Right kidney (tissue), 9 donors: ENCODE measurements at places on chromosomes 4 and X.
A peak's percentile ranks its signal among the peaks of the same experiment; 100 is the strongest.

DNA sequence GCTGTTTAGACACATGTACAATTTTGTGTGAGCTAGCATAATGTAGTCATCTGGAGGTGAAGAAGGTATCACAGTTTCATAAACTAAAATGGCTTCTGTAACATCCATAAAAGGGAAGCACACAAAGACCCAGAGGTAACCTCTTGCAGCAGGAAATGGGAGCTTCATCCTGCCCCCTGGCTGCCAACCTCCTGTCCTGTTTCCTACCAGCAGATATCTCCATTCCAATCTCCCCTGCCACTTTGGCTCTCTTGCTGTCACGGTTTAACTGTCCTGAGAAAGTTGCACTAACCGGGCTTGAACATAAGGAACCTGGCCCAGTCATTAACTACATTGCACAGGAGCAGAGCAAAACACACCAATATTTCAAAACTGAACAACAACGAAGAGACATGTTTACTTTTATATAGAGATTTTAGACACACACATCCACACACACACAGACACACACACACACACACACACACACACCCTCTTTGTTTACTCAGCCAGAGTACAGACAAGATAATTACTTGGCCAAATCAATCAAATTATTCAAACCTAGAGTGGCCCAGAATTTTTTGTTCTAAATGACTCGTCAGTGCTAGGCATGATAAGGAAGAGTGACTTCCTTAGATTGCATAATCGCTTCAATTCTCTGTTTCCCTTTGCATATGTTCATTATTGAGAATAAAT, 24.2 kb downstream of the MID2 start:
- no peak for DNase-seq

- peak; percentile 19 for DNase-seq
These were observed 45.7 kb downstream of the PRPS1 start for GRCh38 chrX:107673933-107674479.

GRCh38 chr4:184441461-184442313, 32.7 kb downstream of the IRF2 start:
- no peak for DNase-seq

DNA sequence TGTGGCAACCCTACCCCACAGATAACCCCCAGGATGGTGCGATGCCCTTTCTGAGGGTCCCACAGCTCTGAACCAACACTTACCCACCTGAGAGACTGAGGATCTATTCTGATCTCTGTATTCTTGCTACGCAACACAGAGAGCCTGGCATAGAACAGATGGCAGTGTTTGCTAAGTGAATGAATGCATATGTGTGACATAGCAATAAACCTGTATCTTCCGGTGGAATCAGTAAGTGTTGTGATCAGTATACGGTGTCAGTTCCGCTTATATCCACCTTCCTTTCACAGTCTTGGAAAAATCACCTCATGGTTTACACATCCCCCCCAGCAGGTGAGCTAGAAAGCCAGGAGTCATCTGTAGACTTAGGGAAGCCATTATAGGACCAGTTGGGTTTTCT, 5.9 kb upstream of the HSD17B10 start:
- DNase-seq: no peak

GRCh38 chr4:26719954-26720552, 136.2 kb downstream of the TBC1D19 start:
- DNase-seq: no peak

DNA sequence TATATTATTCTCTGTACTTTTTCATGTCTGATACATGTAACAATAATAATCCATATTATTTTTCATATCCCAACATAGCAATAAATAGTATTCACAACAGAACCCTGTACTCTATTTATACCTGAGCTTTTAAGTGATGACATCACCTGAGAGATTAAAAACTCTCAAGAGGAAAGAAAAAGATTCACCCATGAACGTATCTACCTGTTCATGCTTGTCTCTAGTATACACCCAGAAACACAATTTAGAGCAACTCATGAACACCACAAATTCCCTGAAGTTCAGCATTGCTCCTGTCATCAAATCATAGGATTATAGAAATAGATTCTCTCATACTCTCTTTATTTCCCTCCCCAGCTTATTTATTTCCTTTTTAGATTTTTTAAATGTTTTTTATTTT, 185.9 kb downstream of the GABRB1 start:
- DNase-seq: no peak

- no peak for DNase-seq
These were observed 205.1 kb downstream of the RASL11B start for GRCh38 chr4:53067125-53067802.

GRCh38 chrX:9899640-9900111, 67.5 kb upstream of the CLDN34 start:
- no peak for DNase-seq

DNA sequence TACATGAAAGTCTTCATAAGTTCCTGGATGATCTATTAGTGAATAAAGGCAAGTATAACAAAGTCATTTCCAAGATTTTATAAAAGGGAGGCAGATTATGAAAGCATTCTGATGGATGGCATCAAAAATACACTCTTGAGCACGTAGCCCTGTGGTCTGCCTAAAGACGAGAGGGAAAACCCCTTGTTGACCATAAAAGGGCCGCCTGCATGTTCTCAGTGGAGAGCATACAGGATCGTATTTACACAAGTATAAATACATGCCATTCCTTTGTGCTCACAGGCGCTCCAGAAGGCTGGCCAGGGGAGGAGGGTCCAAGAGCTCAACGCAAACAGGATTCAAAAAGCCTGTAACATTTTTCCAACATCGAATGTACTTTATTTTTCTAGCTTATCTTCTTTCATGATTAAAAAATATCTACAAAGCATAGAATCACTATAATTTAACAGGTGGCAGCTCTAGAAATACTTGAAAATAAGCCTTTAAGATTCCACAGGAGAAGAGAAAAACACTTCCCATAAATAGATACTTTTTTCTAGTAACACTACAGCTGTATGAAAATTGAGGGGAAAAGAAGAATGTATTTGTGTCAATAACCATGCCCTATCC, 29.6 kb downstream of the PDGFC start:
- peak; percentile 52 for DNase-seq

DNA sequence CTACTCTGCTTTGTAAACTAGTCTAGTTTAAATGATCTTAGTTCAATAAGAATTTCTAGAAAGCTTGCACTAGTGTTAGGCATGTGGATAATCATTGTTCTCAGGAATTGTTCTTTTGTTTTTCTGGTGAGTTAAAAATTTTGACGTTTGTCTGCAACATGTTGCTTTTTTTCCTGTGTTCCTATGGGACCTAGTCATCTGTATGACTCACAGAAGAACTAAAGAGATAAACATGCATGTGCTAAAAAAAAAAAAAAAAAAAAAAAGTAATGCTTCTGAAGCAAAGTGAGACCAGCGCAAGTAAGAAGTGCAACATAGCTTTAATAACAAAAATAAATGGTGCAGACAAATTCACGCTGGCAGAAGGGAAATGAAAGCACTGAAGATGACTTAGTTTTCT, 471.2 kb downstream of the IQCM start:
- DNase-seq: no peak

GRCh38 chrX:41923978-41924683, 777 bp upstream of the CASK start:
- DNase-seq: no peak

- DNase-seq: no peak
These were observed 116.6 kb downstream of the IRF2 start for GRCh38 chr4:184357772-184358171.

DNA sequence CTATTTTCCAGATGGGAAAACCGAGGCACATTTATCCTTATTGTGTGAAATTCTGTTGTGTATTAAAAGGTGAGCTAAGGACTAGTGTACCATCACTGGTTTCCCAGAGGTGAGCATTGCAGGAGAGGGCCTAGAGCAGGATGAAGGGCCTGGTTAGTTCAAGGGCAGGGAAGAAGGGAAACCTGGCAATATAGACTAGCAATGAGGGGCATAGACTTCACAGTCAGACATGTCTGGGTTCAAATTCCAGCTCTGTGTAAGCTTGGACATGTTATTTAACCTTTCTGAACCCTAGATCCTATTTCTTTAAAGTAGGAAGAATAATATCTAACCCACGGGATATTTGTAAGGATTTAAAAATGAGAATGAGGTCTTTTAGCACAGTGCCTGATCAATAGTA, 50.8 kb downstream of the WDR19 start:
- DNase-seq: no peak

- DNase-seq: no peak
These were observed 68.0 kb upstream of the NR3C2 start for GRCh38 chr4:148510211-148510610.

GRCh38 chrX:31117266-31117665, 45.4 kb upstream of the FTHL17 start:
- DNase-seq: no peak

- DNase-seq: no peak
These were observed 14.4 kb downstream of the DDIT4L start for GRCh38 chr4:100175858-100176257.

- DNase-seq: no peak
These were observed 134.2 kb downstream of the EIF4E start for GRCh38 chr4:98794565-98795205.

DNA sequence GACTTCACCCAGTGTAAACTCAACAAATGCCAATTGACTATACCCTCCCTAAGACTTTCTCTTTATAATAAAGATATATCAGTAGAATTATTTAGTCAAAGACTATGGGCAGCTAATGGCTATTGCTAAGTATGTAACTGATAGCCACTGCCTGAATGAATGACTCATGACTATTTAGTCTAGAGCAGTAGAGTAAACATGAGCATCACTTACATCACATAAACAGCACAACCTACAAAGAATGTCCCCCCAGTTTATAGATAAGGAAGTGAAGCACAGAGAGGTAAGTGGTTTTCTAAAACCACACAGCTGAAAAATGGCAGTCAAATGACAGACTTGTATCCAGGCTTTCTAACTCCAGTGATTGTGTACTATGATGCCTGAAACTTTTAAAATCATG, 507.0 kb downstream of the PPARGC1A start:
- DNase-seq: no peak

- DNase-seq: no peak
These were observed 2.4 kb upstream of the CSN3 start for GRCh38 chr4:70239884-70240591.

DNA sequence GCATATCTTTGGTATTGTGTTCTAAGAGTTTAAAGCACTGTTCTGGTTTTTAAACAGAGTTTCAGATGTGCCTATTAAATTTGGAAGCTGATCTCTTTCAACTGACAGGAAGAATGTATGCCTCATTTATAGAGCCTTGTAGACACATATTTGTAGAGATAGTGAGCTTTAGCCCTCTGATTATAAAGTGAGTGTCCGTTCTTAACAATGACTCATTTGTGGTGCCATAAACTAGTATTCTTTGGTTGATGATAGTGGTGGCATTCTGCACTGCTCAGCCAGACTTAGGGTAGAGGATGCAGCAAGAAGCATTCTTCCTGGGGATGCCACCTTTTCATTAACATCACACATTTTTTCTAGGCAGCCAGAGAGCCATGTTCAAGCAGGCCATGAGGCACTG, 121.7 kb downstream of the TLL1 start:
- DNase-seq: no peak

DNA sequence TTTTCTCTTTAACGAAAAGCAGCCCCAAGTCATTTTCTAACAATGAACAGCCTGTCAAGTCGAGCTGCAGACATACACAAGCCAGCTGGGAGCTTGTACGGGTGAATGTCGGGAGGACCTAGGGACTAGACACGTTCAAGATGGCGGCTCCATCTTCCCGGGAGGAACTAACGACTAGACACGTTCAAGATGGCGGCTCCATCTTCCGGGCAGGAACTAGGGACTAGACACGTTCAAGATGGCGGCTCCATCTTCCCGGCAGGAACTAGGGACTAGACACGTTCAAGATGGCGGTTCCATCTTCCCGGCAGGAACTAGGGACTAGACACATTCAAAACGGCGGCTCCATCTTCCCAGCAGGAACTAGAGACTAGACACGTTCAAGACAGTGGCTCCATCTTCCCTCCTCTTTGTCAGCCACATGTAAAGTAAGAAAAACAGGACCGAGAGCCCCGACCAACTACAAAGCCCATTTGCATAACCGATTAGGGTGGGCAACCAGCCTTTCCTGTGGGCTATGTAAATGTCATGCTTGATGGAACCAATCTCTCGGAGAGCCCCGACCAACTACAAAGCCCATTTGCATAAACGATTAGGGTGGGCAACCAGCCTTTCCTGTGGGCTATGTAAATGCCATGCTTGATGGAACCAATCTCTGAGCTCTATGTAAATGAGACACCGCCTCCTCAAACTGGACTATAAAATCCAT, 175.5 kb downstream of the DHRSX start:
- peak; percentile 64 for DNase-seq

DNA sequence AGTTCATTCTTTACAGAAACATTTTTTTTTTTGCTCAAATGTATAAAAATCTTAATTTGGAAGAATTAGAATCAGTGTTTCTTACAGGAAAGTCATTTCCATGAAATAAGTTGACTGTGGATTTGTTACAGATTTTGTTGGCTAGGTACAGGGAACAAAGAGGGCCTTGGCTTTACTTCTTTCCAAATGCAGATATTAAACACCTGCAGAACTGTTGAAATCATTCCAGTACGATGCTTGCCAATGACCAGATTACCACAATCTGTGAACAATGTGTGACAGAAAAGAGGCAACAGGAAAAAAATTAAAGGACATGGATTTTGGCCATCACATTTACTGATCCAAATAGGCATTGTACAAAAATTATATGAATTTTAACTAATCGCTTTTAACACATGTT, 70.8 kb downstream of the ANXA10 start:
- no peak for DNase-seq

DNA sequence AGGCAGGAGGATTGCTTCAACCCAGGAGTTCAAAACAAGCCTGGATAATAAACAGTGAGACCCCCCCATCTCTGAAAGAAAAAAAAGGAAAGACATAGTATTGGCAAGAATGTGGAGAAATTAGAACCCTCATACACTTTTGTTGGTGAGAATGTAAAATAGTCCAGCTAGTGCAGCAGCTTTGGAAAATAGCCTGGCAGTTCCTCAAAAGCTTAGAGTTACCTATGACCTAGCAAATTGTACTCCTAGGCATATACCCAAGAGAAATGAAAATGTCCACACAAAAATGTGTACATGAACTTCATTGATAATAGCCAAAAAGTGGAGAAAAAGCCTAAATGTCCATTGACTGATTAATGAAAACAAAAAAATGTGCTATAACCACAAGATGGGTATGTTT, 21.3 kb downstream of the THAP9 start:
- DNase-seq: no peak

GRCh38 chr4:95102162-95102790, 344.5 kb downstream of the BMPR1B start:
- DNase-seq: no peak

GRCh38 chrX:62923093-62923492, 428.0 kb downstream of the SPIN4 start:
- DNase-seq: no peak

DNA sequence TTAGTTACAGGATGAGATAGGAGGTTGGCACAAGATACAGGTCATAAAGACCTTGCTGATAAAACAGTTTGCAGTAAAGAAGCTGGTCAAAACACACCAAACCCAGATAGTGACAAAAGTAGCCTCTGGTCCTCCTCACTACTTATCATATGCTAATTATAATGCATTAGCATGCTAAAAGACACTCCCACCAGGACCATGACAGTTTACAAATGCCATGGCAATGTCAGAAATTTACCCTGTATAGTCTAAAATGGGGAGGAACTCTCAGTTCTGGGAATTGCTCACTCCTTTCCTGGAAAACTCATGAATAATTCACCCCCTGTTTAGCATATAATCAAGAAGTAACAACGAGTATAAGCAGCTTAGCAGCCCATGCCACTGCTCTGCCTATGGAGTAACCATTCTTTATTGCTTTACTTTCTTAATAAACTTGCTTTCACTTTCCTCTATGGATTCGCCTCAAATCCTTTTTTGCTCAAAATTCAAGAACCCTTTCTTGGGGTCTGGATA, 1254.4 kb downstream of the PCDH7 start:
- DNase-seq: no peak

- no peak for DNase-seq
These were observed 63.0 kb upstream of the LNX1 start for GRCh38 chr4:53654300-53654758.
